ENCODE measurements at places on chromosomes 13 and 19.

- no peak for DNase-seq
Measured at GRCh38 chr13:82206241-82206640, 1676.0 kb downstream of the SLITRK1 start.

- DNase-seq, result no peak
Measured at GRCh38 chr19:52191951-52192350, 2.1 kb downstream of the PPP2R1A start.

DNA sequence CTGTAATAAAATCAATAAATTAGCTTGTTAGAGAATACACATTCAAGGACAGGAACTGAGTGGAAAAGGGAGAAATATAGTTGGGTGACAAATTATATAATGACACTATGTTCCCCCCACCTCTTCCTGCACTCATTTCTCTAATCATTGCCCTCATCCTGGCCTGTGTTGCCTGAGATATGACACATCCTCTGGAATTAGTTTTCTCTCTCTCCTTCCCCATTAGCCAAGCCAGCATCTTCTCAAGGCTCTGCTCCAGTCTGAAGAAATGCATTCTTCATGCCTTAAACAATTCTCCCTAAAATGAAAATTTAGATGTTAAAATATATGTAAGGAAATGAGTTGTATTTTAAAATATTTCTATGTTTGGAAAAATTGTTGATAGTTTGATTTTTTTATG is 280.3 kb downstream of the POU4F1 start:
- no peak for DNase-seq

DNA sequence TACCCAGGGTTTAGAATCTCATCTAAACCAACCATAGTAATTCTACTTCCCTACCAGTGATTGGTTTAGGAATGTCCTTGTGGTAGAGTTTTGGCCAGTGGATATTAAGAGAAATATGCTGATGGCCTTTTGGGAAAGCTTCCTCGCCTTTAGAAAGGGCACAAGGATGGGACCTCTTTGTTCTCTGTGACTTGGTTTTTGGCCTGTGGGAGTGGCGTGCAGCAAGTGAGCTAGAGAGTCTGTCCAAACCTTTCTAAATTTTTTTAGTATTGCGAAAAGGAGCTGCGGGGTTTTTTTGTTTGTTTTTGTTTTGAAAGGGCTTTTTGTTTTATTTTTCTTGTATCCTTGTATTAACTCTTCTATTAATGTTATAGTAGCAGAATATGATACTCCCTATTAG is 20.6 kb downstream of the USPL1 start:
- no peak for DNase-seq

GRCh38 chr13:51348069-51348967 is 8.8 kb downstream of the SERPINE3 start:
- no peak for DNase-seq

- DNase-seq, result no peak
Measured at GRCh38 chr13:35136585-35136984, 194.5 kb downstream of the NBEA start.

DNA sequence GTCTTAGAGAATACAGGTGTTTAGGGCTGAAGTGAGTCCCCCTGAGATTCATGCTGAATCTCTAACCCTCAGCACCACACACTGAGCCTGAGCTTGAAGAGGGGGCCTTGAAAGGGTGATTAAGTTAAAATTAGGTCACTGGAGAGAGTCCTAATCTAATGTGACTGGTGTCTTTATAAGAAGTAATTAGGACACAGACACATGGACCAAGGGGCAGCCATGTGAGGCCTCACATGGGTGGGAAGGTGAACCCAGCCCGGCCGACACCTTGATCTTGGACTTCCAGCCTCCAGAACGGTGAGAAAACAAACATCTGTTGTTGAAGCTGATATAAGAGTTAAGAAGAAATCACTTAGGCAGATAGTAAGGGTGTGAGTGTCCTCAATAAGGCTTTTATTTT is 7.1 kb upstream of the RAB20 start:
- no peak for DNase-seq

- no peak for DNase-seq
Measured at GRCh38 chr13:71149498-71150363, 717.3 kb downstream of the DACH1 start.

DNA sequence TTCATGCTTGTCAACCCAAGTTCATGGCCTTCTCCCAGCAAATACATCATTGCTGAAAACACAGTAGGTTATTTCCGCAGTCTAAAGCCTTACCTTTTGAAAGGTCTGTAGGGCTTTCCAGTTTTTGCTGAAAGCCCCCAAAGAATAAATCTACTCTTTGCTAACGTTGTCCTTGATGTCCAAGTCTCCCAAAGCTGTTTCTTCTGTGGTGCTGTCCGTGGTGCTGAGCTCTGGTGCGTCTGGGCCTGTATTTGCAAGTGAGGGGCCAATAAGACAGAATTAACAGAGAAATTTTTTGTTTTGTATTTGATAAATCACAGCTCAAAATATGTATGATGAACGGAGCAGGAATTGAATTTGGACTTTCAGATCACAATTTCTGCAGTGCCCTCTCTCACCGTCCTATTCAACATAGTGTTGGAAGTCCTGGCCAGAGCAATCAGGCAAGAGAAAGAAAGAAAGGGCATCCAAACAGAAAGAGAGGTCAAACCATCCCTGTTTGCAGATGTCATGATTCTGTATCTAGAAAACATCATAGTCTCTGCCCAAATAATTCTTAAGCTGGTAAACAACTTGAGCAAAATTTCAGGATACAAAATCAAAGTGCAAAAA is 9.8 kb upstream of the LGALS16 start:
- peak; percentile 1 for DNase-seq

GRCh38 chr13:109738298-109738746 is 48.1 kb downstream of the IRS2 start:
- DNase-seq, result peak; percentile 40

DNA sequence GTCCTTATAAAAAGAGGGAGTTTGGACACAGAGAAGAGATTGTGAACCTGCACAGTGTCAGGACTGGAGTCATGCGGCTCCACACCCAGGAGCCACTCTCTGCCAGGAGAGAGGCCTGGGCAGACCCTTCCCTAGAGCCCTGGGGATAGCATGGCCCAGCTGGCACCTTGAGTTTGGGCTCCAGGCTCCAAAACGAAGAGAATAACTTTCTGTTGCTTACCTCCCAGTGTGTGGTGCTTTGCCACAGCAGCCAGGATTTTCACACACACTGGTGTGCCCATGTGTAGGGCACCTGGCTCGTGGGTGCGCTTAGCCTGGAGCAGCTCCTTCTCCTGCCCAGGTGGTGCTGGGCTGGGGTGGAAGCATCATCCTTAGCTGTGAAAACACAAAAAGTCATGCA is 344.3 kb downstream of the TEX29 start:
- DNase-seq, result no peak

GRCh38 chr13:91284335-91284734 is 63.2 kb upstream of the MIR17HG start:
- DNase-seq, result no peak

DNA sequence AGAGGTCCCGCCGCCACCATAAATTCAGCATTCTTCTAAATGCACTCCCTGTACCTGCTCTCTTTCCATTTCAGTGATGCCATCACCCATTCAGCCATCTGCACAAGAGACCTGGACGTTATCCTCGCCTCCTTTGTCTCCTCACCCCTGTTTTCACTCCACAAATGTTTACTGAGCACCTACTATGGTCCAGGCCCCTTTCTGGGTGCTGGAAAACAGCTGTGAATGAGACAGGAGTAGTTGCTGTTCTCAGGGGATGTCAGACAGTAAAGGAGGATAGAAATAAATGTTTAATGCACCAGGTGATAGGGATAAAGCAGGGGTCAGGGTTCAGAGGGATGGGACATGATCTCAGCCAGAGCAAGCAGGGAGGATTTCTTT is 3.3 kb downstream of the AP1M1 start:
- DNase-seq, result no peak

- DNase-seq, result no peak
Measured at GRCh38 chr13:26816881-26817280, 56.3 kb upstream of the GPR12 start.

DNA sequence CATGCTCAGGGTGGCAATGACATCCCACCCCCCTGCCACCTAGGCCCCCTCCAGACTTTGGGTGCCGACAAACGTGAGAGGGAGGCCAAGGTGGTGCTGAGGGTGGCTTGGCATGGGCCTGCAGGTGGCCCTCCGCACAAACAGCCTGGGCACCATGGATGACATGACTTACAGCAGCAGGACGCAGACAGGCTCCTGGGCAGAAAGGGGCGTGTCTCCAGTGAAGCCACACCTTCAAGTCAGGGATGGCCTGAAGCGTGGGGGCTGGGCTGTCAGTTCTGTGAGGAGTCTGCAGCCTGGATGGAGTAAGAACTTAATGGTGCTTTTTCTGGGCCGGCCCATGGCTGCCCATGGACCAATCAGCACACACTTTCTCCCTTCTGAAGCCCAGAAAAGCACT is 25.3 kb downstream of the POMP start:
- no peak for DNase-seq

- DNase-seq, result no peak
Measured at GRCh38 chr13:72804301-72804700, 22.4 kb downstream of the PIBF1 start.

DNA sequence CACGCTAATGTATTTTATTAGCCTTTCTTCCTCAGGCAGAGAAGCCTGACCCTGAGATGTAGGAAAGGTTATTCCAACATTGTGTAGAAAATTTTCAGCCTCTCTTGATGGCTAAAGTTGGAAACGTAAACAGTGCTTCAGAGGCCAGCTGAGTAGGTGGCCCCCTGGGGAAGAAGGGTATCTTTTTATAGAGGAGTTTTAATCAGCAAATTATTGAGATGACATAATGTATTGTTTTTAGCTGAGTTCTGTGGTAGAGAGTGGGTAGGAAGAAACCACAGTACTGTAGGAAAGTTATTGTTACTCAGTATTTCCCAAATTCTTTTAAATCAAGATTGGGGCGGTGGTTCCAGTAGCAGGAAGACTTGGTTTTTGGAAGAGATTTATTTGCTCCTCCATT is 268.8 kb downstream of the DLEU7 start:
- no peak for DNase-seq

DNA sequence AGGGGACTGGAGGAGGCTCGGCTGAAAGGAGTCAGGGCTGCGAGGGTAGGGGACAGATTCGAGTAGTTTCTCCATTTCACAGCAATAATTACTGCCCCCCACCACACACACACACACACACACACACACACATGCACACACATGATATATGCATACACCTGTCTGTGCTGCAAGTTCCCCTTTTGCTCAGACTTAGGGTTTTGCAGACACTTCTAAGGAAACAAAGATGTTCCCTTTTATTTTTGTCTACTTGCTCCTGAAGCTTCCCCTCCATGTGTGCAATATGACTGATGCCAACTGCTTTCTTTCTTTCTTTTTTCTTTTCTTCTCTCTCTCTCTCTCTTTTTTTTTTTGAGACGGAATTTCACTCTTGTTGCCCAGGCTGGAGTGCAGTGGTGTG is 13.4 kb downstream of the MBD3L2B start:
- DNase-seq, result no peak

- DNase-seq, result no peak
Measured at GRCh38 chr13:94332359-94333096, 147.0 kb downstream of the DCT start.

GRCh38 chr13:113186061-113186900 is 22.2 kb downstream of the PCID2 start:
- DNase-seq, result no peak

DNA sequence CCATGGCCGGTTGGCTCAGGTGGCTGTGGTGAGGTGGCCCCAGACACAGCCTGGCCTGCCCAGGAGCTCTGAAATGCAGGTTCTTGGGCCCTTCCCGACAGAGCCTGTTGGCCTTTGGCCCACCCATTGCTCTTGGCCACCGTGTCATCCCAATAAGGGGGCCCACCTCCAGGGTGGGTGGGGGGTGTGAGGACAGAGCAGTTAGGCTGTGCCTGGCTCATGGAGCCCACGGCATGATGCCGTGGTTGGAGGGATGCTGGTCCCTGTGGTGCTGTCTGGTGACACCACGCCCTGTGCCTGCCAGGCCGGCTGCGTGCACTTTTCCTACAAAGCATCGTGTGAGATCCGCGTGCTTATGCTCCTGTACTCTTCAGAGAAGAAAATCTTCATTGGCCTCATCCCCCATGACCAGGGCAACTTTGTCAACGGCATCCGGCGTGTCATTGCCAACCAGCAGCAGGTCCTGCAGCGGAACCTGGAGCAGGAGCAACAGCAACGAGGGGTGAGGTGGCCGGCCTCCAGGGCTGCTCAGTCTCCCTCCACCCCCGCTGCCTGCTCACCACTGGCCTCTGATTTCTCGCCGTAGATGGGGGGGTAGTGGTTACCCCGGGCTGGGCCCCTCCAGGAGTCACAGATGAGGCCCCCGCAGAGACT is 7.6 kb downstream of the PNKP start:
- no peak for DNase-seq

- peak; percentile 78 for DNase-seq
Measured at GRCh38 chr13:33349288-33349985, 63.9 kb upstream of the STARD13 start.

DNA sequence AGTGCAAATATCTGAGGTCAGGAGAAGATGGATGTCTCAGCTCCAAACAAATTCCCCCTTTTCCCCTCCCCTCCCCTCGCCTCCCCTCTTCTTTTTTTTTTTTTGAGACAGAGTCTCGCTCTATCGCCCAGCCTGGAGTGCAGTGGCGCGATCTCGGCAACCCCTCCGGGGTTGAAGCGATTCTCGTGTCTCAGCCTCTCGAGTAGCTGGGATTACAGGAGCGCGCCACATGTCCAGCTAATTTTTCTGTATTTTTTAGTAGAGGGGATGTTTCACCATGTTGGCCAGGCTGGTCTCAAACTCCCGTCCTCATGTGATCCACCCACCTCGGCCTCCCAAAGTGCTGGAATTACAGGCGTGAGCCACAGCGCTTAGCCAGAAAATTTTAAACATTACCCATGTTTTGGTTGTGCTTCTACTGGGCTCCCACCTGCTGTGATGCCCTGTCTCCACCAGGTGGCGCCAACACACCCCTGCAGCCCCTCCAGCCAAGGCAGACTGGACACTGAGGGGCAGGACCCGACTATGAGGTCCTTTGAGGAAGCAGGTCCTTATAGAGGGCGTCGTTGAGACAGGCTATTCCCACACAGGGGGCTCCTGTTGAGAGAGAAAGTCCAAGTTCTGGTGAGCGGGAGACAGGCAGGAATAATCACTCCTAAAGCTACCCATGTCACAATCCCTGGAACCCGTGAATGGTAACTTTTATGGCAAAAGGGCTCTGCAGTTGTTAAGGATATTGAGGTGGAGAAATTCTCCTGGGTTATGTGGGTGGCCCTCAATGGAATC is 6.3 kb downstream of the ERICH4 start:
- peak; percentile 76 for DNase-seq

- DNase-seq, result no peak
Measured at GRCh38 chr13:98298599-98298998, 121.5 kb upstream of the RNF113B start.

DNA sequence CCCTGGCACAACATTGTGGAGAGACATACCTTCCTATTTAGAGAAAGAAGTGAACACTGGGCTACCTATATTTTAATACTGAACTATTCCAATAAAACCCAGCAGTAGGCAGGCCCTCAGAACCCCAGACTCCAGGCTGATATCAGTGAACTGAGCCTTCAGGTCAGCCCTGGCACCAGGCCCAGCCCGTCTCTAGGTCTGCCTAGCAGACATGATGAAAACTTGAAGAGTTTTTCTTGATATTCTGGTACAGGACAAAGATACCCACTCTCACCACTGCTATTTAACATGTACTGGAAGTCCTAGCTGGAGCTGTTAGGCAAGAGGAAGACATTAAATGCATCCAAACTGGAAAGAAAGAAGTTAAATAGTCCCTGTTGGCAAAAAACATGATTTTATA is 396.6 kb upstream of the SPRY2 start:
- DNase-seq, result no peak

GRCh38 chr19:47142779-47143178 is 12.1 kb downstream of the SAE1 start:
- DNase-seq, result no peak
